Osteoblast (primary cell): ENCODE measurements at places on chromosomes 5 and 9. TPM values are rescaled to one million over a fixed set of nuclear protein-coding genes. Genes with fewer than 3 reads are reported as not detected.

GRCh38 chr9:100761276-100761802, 183.5 kb downstream of the CAVIN4 start:
- no peak overlapping the region for H3K27ac ChIP-seq
- no peaks in the 10 kb centered on the region for H3K36me3 ChIP-seq
- no peak overlapping the region for H3K4me3 ChIP-seq

- H3K27ac ChIP-seq, result no peak overlapping the region
- no peak overlapping the region for H3K4me3 ChIP-seq
- no peaks in the 10 kb centered on the region for H3K27me3 ChIP-seq
- H3K4me1 ChIP-seq, result no peaks in the 10 kb centered on the region
Observed at GRCh38 chr9:109422641-109423040, 75.5 kb downstream of the PTPN3 start.

- peaks cover 9% of the 10 kb centered on the region for H3K4me1 ChIP-seq
- H3K27ac ChIP-seq, result no peak overlapping the region
- H3K36me3 ChIP-seq, result no peaks in the 10 kb centered on the region
- DNase-seq, result no peak
Observed at GRCh38 chr9:73039271-73040263, 86.7 kb upstream of the ALDH1A1 start.

GRCh38 chr9:118336250-118336942, 632.2 kb downstream of the TLR4 start:
- no peak for DNase-seq
- H3K27ac ChIP-seq, result no peak overlapping the region
- no peaks in the 10 kb centered on the region for H3K36me3 ChIP-seq
- H3K27me3 ChIP-seq, result no peaks in the 10 kb centered on the region

Gene TAS2R1
- not detected in 2 replicates for total RNA-seq

Gene TRIM7
- 0.29 and 0.72 TPM in 2 replicates for total RNA-seq

GRCh38 chr9:22009506-22009867, 382 bp upstream of the CDKN2B start:
- peaks cover 8% of the 10 kb centered on the region for H3K36me3 ChIP-seq
- no peak for DNase-seq
- H3K4me3 ChIP-seq, result peak overlapping the region; percentile 87

GRCh38 chr5:171444582-171444981, 25.1 kb downstream of the FGF18 start:
- no peak for DNase-seq
- no peaks in the 10 kb centered on the region for H3K27me3 ChIP-seq
- no peak overlapping the region for H3K4me3 ChIP-seq
- no peaks in the 10 kb centered on the region for H3K36me3 ChIP-seq
- no peak overlapping the region for H3K27ac ChIP-seq
- H3K4me1 ChIP-seq, result peaks cover 17% of the 10 kb centered on the region

DNA sequence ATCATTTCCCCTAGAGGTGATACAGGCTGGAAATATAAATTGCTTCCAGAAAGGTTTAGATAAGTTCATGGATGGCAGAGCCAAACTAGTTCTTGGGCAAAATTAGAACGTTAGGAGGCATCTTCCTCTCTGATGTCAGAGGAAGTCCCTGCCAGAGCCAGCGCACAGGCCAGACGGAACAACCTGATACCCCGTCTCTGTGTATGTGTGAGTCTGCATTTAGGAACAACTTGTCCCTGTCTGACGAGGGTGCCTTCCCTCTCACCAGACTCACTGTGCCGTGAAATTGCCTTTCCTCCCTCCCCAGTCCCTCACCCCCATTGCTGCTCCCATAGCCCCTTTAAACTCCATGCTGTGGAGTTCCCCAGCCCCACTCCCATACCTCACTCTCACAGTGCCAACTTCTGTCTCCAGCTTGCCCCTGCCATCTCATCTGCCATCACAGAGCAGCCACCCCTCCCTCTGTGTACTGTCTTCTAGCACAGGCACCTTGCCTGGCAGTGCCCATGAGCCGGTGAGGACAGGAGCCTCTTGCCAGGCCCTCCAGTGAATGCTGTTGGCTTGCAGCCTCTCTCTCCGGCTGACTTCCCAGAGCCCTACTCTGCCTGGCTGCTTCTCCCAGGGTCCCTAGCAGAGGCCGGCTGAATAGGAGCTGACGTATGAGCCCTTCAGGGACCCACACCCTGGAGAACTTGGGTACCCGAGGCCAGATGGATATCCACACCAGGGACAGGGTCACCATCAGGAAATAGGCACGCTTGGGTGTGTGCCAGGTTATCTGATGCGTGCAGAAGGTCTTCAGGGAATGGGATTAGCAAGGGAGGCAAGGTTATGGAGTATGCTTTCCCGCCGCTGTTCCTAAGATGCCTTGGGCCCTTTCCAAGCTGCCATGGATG, 26.7 kb downstream of the UNC5A start:
- H3K27me3 ChIP-seq, result peaks cover 18% of the 10 kb centered on the region
- no peaks in the 10 kb centered on the region for H3K36me3 ChIP-seq
- no peak overlapping the region for H3K4me3 ChIP-seq
- no peak overlapping the region for H3K27ac ChIP-seq

- no peaks in the 10 kb centered on the region for H3K27me3 ChIP-seq
- no peaks in the 10 kb centered on the region for H3K36me3 ChIP-seq
- peaks cover 15% of the 10 kb centered on the region for H3K4me1 ChIP-seq
- DNase-seq, result no peak
- no peak overlapping the region for H3K4me3 ChIP-seq
- no peak overlapping the region for H3K27ac ChIP-seq
Observed at GRCh38 chr5:134086943-134087305, 27.6 kb upstream of the TCF7 start.

Gene SLC1A3
- total RNA-seq, result 45.2 and 76.9 TPM in 2 replicates

- no peaks in the 10 kb centered on the region for H3K27me3 ChIP-seq
- H3K4me3 ChIP-seq, result no peak overlapping the region
- DNase-seq, result no peak
- H3K36me3 ChIP-seq, result no peaks in the 10 kb centered on the region
- peaks cover 9% of the 10 kb centered on the region for H3K4me1 ChIP-seq
Observed at GRCh38 chr5:109997161-109997560, 307.4 kb downstream of the MAN2A1 start.

GRCh38 chr5:81839034-81839433, 88.1 kb upstream of the SSBP2 start:
- DNase-seq, result no peak
- H3K4me1 ChIP-seq, result no peaks in the 10 kb centered on the region
- H3K27ac ChIP-seq, result no peak overlapping the region
- H3K4me3 ChIP-seq, result no peak overlapping the region
- no peaks in the 10 kb centered on the region for H3K36me3 ChIP-seq

DNA sequence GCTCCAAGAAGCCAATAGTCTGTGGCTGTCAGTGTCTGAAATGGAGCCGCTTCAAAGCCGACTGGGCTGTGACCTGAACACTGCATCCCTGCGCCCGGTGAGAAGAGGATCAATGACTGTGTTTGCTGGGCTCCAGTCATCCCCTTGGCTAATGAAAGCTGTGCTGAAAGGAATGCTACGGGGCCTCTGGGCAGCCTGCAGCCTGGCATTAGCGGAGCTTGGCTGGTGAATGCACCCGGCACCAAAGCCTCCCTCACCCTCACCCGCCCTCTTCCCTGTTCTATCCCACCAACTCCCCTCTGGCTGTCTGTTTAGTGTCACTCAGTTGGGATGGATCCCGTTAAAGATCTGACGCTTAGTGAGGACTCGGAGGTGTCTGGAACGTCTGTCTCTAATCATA, 355.3 kb downstream of the BNC2 start:
- H3K36me3 ChIP-seq, result no peaks in the 10 kb centered on the region
- peaks cover 43% of the 10 kb centered on the region for H3K4me1 ChIP-seq
- H3K4me3 ChIP-seq, result no peak overlapping the region
- no peaks in the 10 kb centered on the region for H3K27me3 ChIP-seq
- no peak overlapping the region for H3K27ac ChIP-seq

- no peaks in the 10 kb centered on the region for H3K36me3 ChIP-seq
Observed at GRCh38 chr9:117334101-117334500, 80.8 kb downstream of the ASTN2 start.

GRCh38 chr5:130397132-130397531, 492.9 kb downstream of the CHSY3 start:
- no peaks in the 10 kb centered on the region for H3K36me3 ChIP-seq
- DNase-seq, result no peak
- H3K4me1 ChIP-seq, result no peaks in the 10 kb centered on the region
- H3K27me3 ChIP-seq, result no peaks in the 10 kb centered on the region
- no peak overlapping the region for H3K27ac ChIP-seq

DNA sequence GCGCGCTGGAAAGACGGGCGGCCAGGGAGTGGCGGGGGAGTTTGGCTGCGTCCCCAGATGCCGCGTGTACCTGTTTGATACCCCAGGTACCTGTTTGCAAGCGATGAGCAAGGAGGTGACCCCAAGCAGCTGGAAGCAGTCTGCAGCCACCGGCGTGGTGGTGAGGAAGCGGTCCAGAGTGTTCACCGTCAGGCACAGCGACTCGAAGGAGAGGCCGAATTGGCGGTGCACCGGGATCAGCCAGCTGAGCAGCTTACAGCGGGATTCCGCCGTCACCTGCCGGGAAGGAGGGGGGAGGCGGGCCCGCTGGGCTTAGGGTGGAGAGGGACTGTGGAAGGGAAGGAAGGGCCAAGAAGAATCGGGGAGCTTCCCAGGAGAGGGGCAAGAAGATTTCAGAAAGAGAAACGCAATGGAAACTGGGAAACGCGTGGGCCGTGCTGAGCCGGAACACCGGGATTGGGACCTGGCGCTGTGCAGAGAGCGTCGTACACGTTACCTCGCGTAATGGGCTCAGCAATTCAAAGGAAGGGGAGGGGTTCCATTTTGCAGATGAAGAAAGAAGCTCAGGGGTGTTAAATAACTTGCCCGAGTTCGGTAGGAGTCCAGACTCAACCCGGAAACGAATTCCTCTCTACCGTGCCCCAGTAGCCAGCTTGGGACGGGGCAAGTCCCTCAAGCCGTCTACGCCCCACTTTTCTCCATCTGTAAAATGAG, 980 bp downstream of the CCNO start:
- H3K27me3 ChIP-seq, result peaks cover 57% of the 10 kb centered on the region
- peaks cover 21% of the 10 kb centered on the region for H3K4me1 ChIP-seq
- peak; percentile 92 for DNase-seq
- peak overlapping the region; percentile 78 for H3K4me3 ChIP-seq

Gene PRUNE2
- 59.2 and 80.0 TPM in 2 replicates for total RNA-seq

Gene NR6A1
- 0.36 and 0.88 TPM in 2 replicates for total RNA-seq
